Activated CD4-positive, alpha-beta T cell treated with anti-CD3 and anti-CD28 coated beads, Interleukin-2, amount 50 U/mL, for 4 hours (primary cell): ENCODE measurements at places on chromosomes 16 and 17.
A peak's percentile ranks its signal among the peaks of the same experiment; 100 is the strongest.

DNA sequence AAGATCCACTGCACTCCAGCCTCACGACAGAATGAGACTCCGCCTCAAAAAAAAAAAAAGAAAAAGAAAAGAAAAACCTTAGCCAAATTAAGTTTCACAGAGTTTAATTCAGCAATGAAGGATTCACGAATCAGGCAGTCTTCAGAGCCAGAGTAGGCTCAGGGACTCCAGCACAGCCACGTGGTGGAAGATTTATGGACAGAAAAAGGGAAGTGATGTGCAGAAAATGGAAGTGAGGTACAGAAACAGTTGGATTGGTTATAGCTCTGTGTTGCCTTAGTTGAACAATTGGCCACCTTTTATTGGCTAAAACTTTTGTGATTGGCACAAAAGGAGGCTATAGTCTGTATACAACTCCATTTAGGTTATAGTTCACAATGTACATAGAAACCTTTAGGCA is 256.6 kb downstream of the HS3ST3B1 start:
- DNase-seq, result no peak

DNA sequence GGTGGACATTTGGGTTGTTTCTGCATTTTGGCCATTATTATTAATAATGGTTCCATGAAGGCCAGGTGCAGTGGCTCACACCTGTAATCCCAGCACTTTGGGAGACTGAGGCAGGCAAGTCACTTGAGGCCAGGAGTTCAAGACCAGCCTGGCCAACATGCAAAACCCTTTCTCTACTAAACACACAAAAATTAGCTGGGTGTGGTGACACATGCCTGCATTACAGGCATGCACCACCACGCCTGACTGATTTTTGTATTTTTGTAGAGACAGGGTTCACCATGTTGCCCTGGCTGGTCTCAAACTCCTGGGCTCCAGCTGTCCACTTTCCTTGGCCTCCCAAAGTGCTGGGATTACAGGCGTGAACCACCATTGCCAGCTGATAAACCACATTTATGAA is 58.5 kb downstream of the TNFRSF13B start:
- no peak for DNase-seq

GRCh38 chr17:50488880-50489279 is 10.2 kb downstream of the RSAD1 start:
- DNase-seq, result no peak

- DNase-seq, result no peak
These were observed 5.5 kb downstream of the SPNS2 start for GRCh38 chr17:4504188-4504587.

- no peak for DNase-seq
These were observed 917 bp downstream of the CTRL start for GRCh38 chr16:67930678-67931211.

DNA sequence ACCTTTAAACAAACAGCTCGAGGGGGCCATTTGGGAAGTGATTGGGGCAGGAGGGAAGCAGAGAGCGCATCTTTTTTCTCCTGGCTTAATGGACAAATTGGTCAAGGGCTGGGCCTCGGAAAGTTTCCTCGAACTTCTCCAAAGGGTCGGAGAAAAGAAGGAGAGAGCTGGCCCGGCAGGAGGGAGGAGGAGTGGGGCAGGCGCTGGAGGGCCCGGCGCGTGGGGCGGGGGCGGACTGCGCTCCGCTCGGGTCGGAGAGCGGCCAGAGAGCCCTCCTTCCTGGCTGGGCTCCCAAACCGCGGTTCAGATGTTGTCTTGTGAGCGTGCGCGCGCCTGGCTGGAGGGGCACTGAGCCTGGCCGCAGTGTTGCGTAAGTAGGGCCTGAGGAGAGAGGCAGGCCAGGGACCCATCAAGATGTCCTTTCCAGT is 1.2 kb downstream of the MMP2 start:
- no peak for DNase-seq

GRCh38 chr16:15608398-15609285 is 34.3 kb downstream of the MARF1 start:
- no peak for DNase-seq

DNA sequence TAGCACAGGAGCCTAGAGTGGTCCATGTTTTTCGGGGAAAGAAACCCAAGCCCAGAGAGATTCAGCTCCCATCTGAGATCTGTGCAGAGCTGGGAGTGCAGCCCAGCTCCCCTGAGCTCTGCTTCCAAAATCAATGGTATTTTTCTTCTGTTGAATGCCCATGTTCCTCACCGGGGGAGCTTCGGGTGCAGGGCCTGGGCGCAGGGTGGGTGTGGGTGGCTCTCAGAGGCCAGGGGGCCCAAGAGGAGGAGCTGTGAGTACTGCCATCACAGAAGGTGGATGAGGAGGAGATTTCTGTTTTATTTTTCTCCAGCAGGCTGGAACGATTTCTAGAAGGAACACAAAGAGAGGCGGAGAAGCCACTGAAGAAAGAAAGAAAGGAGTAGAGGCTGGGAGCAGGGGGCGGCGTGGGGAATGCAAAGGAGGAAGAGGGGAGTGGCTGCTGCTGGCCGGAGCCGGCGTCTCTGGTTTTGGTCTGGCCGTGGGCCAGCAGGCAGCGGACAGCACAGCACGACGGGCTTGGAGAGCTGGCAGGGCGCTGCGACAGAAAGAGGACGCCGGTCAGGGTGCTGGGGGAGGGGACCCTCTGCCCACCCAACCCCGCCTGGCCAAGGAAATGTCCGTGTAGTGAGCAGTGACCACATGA is 76.2 kb upstream of the KSR1 start:
- DNase-seq, result no peak

- peak; percentile 84 for DNase-seq
These were observed at the start of gene XYLT2 for GRCh38 chr17:50345432-50346312. TSS of gene XYLT2 (plus strand) at chr17:50346126. CDS start at chr17:50346141, 15 bp downstream.

DNA sequence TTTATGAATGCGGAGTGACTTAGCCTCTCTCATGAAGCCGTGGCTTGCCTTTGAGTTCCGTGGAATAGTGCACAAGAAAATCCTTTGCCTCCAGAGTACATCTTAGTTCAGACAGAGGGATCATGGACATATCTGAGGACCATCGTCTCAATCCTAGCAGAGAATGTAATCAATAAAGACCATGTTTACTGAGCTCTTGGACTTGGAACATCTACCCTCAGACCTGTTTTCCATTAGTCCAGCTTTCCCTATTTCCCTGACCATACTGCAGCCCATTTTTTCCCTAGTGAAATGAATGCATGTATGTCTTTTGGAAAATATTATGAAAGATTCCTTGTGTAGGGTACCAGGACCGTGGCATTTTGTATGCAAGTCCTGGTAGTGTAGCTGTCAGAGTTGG is 90.2 kb downstream of the PLCG2 start:
- DNase-seq, result no peak

- no peak for DNase-seq
These were observed 50.3 kb downstream of the C16orf95 start for GRCh38 chr16:87266846-87267245.

GRCh38 chr17:1462164-1463112 is 6.4 kb upstream of the CRK start:
- no peak for DNase-seq

GRCh38 chr17:21524211-21524591 is 148.0 kb downstream of the KCNJ12 start:
- DNase-seq, result no peak

DNA sequence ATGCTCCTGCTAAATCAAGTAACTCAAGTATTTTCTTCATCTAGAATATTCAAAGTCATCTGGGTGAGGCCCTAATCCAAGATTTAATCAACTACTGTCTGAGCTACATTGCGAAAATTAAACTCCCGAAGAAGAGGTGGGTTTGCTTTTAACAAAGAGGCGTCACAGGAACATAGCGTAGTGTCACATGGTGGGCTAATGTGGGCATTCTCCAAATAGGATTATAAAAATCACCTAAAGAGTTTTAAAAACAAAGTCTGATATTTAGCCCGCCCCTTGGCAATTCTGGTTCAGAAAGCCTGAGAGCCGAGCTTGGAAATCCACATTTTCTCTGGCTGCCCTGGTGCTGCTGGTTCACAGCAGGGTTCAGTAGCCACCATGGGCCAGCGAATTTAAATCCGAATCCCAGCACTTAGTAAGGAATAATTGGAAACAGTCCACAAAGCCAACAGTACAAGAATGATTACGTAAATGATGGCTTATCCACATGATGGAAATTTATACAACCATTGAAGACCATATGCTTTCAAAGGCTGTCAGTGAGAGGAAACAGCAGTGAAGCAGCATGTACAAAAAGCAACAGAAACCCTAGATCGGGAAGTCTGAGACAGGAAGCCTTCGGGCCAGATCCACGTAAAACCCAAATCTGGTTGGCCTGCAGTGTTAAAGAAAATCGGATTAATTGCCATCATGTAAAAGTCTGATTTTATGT is 8.8 kb downstream of the PMM2 start:
- no peak for DNase-seq
